ENCODE measurements at places on chromosomes 1 and 21.

- no peak for DNase-seq
These were observed 16.1 kb upstream of the SLC5A9 start for GRCh38 chr1:48206371-48206770.

DNA sequence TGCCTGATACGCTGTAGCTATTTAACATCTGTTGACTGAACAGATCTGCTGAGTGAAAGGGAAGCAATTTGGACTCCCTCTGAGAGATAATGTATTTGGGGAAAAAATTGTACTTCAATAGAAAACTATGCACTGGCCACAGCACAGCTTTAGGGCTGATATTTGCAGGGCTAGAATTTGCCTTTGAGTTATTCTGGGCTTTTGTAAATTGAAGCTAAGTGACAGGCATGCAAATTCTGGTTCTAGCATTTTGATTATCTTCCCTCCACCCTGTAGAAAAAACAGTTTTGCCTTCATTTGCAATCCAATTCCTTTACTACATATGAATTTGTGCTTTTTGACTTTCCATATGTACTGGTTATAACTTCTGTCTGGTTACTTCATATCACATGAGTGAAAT, 7.9 kb downstream of the KYAT3 start:
- no peak for DNase-seq

- no peak for DNase-seq
These were observed 270.6 kb downstream of the NFIA start for GRCh38 chr1:61352845-61353435.

DNA sequence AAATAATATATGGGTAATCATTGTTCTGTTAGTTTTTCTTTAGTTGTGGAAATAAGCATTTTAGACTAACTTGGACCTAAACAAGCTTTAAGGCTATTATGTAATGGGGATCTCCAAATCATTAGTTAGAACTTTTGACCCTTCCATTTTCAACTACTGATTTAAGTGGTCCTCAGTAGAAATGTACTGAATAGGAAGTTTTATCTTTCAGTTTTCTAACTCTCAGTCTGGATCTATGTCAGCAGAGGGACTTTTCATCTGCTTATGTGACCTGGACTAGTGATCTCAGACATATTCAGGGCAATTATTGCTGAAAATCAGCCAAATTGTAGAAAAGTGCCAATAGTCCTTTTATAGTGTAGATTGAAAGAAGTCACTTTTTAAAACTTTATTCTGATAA, 56.0 kb downstream of the SASS6 start:
- DNase-seq: no peak

DNA sequence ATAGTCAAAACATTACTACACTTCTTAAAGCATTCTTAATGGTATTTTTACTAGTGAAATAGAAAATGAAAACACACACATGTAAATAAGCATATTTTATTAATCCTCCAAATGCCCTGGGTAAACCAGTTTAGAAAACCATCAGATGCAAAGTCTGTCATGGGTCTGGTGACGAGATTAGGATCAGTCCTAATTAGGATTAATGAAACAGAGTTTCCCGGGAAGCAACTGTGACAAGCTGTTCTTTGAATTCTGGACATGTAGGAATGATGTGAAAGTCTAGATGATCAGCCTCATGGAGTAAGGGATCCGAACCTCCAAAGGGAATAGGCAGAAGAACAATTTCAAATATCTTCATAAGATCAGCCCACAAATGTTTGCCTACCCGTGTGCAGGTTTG, 250.2 kb downstream of the KIF26B start:
- DNase-seq: no peak

Measured in NCI-H2107 (cell line).